ENCODE measurements at places on chromosomes 1 and 21.

DNA sequence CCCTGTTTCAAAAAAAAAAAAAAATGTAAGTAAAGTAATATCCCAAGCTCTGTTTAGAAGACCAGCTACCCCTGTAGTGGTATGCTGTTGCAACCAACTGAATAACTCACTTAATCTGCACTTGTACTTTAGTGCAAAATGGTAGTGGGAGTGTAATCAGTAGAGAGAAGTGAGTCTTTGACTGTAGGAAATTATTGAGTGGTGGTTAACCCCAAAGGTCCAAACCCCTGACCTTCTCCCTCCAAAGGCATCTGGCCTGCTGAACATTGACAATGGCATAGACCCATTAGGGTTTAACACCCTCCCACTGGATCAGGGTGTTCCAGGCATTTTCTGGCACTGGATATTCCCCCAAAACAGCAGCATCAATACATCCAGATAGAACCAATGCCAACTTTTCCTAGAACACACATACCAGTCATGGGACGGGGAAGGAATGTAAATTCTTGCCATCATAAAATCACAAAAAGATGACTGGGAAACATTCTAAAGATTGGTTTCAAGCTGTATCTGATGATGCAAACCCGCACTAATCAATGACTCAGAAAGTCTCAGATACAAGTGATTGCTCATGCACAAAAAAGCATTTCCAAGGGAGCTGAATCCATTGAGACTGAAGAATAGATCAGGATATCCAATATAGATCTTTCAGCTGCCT, 110.3 kb downstream of the MRPL39 start:
- no peak for DNase-seq

DNA sequence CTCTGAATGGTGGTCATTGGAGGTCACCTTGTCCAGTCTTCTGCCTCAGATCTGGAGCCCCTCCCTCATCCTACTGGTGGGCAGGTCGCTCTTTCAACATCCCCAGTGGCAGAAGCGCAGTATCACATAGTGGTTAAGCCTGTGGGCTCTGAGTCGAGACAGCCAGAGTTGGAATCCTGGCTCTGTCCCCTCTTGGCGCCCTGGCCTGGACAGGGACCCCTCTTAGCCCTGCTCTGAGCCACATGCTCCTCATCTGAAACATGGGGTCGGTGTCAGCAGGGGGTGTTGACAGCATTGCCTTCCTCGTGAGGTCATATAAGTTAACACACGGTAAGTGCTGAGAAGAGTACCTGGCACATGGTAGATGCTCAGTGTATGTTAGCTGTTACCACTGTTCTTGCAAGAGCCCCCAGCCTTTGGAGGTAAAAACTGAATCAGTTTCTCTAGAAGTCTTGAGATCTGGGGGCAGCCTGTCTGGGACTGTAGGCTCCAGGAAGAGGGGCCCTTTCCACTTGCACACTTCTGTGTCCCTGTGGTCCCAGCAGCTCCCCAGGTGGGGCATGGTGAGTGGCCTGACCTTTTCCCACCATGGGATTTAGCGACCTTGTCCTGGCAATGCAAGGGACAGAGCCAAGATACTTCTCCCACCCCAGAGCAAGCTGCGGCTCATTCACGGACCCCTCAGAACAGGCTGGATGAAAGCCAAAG, 6.4 kb downstream of the ZC3H12A start:
- no peak for DNase-seq

DNA sequence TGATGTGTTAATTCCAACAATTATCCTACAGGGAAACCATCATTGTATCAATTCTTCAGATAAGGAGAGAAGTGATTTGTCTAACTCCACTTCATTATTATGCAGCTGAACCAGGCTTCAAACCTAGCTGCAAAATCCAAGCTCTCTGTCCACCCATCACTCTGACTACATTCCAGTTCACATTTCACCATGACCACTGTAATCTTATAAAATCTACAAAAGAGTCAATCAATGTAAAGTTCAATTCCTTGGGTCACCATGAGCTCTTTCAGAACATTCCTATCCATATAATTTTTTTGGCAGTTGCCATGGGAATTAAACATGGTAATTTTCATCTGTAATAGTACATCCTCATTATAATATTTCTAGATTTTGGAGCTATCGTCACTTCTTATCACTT, 100.9 kb downstream of the PLPPR5 start:
- DNase-seq, result no peak

DNA sequence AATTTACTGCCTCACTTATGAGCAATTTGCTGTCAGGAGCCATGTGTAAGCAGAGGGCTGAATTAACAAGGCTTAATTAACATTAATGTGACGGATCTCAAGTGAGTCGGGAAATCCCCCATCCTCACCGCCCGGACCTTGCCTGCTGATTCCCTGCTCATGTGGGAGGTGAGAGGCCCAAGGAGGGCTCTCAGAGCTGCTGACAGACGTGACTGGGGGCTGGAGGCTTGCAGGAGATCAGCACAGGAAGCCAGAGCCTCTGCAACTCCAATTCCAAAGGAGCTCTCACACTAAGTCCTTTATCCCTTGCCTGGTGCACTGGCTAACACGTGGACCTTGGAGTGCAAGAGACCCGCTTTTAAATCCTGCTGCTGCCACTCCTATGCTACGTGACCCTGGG, 19.4 kb downstream of the LRP8 start:
- no peak for DNase-seq

DNA sequence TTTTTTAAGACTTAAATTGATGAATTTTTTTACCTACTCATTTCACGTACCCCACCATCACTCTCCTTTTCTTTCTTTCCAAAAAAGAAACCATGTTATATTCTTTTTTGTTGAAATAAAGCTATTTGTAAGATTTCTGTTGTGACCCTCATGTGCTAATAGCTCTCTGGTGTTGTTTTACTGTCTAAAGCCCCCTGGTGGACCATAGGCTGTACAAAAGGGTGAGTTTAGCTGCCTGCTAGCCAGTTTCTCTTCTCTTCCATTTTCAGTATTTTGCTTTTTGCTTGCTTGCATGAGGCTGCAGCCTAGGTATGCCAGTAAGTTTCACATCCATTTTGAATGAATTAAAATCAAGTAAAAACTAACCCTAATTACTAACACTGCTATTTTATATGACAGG, 15.6 kb upstream of the VAMP3 start:
- DNase-seq, result peak; percentile 50

GRCh38 chr1:229817936-229818335, 191.9 kb downstream of the URB2 start:
- DNase-seq, result no peak

DNA sequence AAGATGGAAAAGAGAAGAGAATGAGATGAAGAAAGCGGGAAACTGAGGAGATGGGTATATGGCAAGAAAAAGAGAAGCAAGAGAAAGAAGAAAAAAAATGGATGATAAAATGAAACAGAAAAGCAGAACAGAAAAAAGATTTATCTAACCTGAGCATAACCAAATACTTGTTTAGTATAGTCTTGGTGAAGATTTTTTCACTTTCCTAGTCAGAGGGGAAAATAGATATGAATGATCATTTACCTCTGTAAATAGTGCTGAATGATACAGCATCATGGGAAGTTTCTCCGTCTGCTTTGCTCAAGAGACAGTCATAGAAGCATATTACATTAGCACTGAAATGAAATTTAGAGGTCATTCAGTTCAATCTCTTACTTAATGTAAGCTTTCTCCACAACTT, 36.1 kb upstream of the PLPPR4 start:
- DNase-seq, result no peak

DNA sequence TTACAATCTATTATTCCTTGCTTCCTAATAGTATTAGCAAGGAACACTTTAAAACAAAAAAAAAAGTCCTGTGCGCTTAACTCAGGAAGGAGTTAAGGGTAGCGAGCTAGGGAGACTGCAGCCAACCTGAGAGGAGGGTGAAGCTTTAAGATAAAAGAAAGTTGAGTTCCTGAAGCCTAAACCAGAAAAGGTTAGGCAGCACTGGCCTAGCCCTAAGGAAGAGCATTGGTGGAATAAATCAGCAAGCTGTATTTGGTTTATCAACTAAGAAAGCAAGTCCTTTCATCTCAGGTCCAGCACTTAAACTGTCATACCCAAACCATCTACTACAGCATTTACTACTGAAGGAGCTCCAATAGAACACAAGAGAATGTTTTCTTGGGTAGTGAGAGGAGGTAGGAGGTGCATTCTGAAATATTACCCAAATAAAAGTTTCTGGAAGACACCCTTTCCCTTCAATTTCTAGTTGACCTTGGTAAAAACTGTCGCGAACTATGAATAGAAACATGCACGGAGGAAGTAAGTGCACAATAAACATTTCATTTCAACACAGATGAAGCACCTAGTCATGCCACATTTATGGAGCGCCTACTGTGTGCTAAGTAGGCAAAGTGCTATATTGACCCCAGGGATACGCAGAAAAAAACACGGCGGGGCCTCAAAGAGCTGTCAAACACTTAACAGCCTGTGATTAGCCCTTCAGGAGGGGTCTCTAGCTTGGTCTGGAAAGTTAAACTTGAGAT, 1.3 kb downstream of the GLRX2 start:
- DNase-seq, result peak; percentile 13

DNA sequence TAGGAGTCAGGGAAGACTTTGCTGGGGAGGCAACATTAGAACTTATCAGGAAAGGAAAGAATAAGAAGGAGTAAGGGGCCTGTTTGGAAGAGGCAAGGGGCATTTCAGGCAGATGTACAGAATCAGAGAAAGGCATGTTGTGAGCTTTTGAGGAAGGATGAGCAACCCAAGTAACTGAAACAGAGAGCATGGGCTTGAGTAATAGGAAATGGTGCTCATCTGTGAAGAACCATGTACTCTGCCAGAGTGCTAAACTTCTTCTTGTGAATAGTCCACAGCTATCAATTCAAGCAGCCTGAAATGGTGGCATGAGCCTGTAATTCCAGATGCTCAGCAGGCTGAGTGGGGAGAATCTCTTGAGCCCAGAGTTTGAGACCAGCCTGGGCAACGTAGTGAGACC, 19.2 kb upstream of the PIGK start:
- DNase-seq, result no peak

DNA sequence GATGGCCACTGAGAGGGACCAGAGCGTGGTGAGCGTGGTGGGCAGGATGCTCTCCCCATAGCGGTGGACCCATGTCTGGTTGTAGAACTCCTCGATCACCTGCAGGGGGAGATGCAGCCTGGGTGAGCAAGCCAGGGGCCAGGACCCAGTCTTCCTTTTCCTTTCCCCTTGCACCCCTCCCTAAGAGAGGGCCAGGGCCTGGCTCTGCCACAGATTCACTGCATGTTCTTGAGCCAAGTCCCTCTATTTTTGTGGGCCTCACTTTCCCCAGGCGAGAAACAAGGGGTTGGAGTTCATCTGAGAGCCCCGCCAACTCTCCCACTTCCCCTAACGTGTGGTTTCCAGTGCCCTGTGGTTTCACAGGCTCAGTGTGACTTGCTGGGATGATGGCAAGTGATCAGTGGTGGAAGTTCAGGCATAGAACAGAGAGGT, 27.5 kb downstream of the SLC2A1 start:
- peak; percentile 63 for DNase-seq

GRCh38 chr1:168091720-168092550, 44.8 kb downstream of the GPR161 start:
- no peak for DNase-seq

- peak; percentile 82 for DNase-seq
Observed at GRCh38 chr1:54488779-54489626, 59.0 kb upstream of the ACOT11 start.

DNA sequence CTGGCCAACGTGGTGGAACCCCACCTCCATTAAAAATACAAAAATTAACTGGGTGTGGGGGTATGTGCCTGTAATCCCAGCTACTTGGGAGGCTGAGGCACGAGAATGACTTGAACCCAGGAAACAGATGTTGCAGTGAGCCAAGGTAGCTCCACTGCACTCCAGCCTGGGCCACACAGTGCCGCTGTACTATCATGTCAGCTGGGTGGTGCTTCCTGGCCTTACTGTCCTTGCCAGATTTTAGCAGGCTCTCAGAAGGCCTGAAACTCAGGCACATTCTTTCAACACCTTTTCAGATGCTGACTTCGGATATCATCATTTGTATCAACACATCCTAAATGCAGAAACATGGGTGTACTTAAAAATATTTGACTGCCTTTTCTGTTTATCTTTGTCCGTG, 31.6 kb upstream of the NBL1 start:
- DNase-seq, result no peak

- DNase-seq, result peak; percentile 72
Observed at GRCh38 chr1:58576727-58577653, at the start of gene TACSTD2. Gene TACSTD2, minus strand, starts transcription at chr1:58577252. Its CDS starts 96 bp downstream, at chr1:58577156.

- DNase-seq, result no peak
Observed at GRCh38 chr1:244273262-244273844, 178.4 kb downstream of the ADSS2 start.

- DNase-seq, result no peak
Observed at GRCh38 chr1:19067182-19067911, 110.9 kb upstream of the IFFO2 start.

- DNase-seq, result no peak
Observed at GRCh38 chr1:59631561-59632255, 183.0 kb upstream of the HOOK1 start.

DNA sequence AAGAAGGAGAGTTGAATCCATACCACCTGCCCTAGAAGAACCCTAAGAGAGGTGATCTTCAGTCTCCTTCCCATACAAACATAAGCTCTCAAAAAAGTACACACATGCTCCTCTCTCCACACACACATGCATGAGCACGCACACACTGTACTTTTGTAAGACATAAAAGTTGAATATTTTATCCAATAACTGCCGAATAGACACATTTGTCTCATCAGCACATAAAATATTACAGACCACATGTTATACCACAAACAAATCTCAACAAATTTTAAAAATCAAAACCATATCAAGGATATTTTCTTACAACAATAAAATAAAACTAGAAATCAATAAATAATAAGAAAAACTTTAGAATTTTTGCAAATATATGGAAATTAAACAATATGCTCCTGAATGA, 2.7 kb downstream of the SPRR1A start:
- DNase-seq, result no peak

- peak; percentile 81 for DNase-seq
Observed at GRCh38 chr1:20640183-20640597, 6.9 kb downstream of the PINK1 start.

GRCh38 chr1:221184131-221184794, 305.0 kb downstream of the HLX start:
- no peak for DNase-seq

DNA sequence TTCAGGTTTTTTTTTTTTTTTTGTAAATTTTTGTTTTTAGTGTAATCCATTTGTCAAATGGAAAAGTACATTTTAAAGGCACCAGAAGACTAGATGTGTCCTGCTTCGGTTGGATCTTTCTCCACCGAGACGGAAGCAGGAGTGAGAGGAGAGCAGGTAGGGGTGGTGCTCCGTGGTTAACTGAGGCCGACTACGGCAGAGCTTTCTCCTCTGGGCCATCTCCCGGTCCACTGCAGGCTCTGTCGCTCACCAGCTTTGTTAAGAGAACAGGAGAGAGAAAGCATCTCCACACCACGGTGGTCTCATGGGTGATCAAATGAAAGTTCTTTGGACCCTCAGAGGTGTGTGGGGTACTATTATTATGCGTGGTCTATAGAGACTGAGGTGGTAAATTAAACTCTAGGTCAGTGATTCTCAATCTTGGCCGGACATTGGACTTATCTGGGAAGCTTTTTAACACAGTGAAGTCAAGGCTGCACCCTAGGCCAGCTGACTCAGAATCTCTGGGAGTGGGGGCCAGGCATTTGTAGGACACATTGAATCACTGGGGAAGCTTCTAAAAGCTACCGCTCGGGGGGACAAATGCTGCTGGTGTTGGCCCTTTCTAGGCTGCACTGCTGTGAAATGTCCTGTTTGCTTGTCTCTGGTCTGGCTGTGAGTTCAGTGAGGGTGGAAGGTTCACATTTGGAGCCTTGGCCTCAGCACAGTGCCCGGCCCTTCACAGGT, 25.0 kb downstream of the ABCA4 start:
- no peak for DNase-seq

Measured in dermis blood vessel endothelial cell (primary cell).